ENCODE measurements at places on chromosomes 12 and 14.
A peak's percentile ranks its signal among the peaks of the same experiment; 100 is the strongest.

DNA sequence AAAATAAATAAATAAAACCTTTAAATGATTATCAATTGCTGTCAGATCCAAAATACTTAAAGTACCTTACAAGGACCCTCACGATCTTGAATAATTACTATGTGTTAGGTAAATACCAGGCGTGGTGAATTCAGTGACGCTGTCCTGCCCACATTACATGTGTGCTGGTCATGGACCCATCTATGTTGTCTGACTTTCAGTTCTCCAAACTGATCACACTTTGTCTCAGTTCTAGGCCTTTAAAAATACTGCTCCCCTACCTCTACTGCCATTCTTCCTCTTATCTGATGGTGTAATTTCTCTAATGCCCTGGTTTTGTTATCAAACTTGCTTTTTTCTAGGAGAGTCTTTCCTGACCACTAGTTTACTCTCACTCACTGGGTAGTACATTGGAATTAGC is 520.7 kb downstream of the TRHDE start:
- peak; percentile 59 for DNase-seq

DNA sequence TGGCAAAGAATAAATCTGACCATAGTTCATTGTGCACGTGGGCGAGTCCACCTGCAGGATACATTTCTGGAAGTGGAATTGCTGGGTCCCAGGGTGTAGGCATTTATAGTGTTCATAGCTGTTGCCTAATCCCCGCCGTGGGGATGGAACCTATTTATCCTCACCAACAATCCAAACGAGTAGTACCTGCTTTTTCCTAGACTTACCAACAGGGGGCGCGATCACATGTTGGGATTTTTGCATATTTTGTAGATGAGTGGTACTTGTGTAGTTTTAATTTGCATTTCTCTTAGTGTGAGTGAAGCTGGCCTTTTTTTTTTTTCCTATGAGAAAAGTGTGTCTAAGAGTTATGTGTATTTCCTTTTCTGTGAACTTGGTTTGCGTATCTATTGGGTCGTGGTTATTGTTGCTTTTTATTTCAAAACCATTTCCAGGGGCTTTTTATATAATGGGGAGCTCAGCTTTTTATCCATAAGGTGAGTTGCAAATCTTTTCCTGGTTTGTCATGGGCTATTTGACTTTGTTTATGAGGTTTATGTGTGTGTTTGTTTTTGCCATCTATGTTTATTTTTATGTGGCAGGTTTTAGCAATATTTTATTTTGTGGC is 67.2 kb downstream of the CCDC92 start:
- peak; percentile 61 for DNase-seq

DNA sequence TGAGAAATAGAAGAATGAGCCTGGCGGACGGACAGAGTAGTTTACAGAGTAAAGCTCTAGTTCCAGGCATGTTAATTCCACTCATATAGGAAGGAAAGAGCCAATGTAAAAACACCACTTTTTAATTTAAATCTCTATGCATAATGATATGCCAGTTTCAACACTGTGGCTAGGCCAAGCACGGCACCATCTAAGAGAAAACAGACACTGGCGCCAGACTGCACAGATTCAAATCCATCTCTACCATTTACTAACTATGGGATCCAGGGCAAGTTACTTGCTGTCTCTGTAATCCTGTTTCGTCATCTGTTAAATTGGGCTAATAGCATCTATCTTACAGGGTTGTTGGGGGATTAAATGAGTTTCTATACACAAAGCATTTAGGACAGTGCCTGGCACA is 27.5 kb downstream of the RMST start:
- no peak for DNase-seq

DNA sequence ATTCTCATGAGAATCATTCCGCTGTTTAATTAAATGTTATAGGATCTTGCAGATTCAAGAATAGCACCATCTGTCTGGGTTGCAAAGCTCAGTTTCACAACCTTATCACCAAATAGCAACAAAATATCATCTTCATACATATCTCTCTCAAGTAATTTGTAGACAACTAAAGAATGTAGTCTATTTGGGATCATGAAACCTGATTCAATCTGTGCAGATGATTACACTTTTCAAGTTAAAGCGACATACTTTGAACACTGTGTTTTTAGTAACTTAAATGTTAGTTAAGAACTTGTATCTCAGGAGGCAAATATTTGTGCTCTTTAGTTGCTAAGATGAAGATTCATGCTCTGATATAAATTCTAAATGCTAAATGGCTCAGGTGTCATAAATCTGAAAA is 14.8 kb downstream of the MED13L start:
- DNase-seq, result no peak

- DNase-seq, result no peak
These were observed 36.7 kb upstream of the GNG2 start for GRCh38 chr14:51823706-51824105.

DNA sequence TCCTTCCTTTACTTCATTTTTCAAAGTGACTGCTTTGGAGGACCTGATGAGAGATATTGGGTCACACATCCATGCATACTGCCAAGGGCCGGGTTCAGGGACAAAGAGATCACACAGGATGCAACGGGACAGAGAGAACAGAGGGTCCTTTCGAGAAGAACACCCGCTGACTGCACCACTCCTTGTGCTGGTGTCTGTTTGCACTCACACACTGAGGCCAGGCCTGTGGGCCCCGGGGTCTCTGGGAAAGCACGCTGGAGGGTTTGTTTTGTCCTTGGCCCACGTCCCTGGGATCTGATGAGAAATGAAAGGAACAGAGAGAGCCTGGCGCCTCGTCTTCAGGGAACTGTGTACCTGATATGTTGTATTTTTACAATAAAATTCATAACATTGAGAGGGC is 42.2 kb downstream of the PAH start:
- no peak for DNase-seq

GRCh38 chr14:58796242-58797009 is 158.7 kb downstream of the DACT1 start:
- DNase-seq, result peak; percentile 7

DNA sequence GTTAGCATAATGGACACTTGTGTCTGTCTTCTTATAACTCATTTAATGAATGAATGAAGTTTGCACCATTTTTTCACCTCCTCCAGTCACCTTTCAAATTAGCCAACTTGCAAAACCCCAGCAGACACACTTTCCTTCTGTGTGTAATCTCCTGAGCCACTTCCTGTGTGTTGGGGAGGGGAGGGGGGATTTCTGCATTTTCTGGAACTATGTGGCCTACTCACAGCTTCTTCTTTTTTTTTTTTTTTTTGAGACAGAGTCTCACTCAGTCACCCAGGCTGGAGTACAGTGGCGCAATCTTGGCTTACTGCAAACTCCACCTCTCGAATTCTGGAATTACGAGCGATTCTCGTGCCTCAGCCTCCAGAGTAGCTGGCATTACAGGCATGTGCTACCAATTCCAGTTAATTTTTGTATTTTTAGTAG is 4.1 kb upstream of the SERPINA1 start:
- peak; percentile 93 for DNase-seq

GRCh38 chr14:70934502-70935134 is 27.4 kb downstream of the PCNX1 start:
- DNase-seq, result peak; percentile 43

- peak; percentile 70 for DNase-seq
These were observed 81.8 kb upstream of the FOXN3 start for GRCh38 chr14:89498878-89499277.

DNA sequence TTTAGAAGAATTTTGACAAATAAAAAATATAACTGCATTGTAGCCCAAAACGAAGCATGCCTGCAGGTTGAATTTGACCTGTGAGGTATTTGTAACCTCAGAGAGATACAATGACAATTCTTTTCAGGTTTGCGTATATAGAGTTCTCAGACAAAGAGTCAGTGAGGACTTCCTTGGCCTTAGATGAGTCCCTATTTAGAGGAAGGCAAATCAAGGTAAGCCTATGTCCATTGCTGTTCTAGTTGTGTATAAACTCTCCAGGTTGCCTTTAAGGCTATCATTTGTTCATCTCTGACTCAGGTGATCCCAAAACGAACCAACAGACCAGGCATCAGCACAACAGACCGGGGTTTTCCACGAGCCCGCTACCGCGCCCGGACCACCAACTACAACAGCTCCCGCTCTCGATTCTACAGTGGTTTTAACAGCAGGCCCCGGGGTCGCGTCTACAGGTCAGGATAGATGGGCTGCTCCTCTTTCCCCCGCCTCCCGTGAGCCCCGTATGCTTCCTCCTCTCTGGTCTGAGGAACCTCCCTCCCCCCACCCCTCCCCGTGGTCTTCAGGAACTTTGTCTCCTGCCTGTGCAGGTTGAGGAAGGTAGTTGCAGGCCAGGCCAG is 2.7 kb downstream of the PABPN1 start:
- DNase-seq, result no peak

- no peak for DNase-seq
These were observed 27.6 kb downstream of the BCL11B start for GRCh38 chr14:99244367-99244901.

- DNase-seq, result no peak
These were observed 2.2 kb upstream of the KRT80 start for GRCh38 chr12:52193991-52194390.

DNA sequence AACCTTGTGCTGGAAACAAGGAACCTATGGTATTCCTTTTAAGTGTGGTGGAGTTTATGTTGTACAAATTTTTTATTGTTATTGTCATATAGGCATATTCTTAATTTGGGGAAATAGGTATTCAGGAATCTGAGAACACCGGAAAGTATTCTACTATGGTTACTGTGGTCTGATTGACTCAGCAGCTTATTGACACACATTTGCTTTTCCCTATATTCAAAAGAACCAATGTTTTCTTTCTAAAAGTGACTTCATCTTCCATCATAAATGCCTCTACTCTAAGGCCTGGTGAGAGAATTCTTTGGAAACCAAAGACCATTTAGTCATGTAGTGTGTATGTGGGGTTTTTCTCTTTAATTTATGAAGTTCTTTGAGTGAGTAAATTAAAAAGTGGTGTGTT is 474.8 kb downstream of the TMTC2 start:
- DNase-seq, result no peak

All from MV-4-11 (cell line).